ENCODE measurements at places on chromosomes 1 and 21. TPM values are rescaled to one million over a fixed set of nuclear protein-coding genes. Genes with fewer than 3 reads are reported as not detected.

The CD53 gene
- total RNA-seq = 5.7 TPM

The SYCP1 gene
- not detected for total RNA-seq

The ATP1A4 gene
- 2.8 TPM for total RNA-seq

The LPAR3 gene
- total RNA-seq = 131 TPM

The AGO4 gene
- 15.2 TPM for total RNA-seq

The RGSL1 gene
- total RNA-seq = 1.2 TPM

GRCh38 chr21:15051644-15052458 is 12.9 kb downstream of the NRIP1 start:
- no peaks in the 10 kb centered on the region for H3K27me3 ChIP-seq
- peak overlapping the region; percentile 37 for H3K27ac ChIP-seq
- H3K36me3 ChIP-seq = no peaks in the 10 kb centered on the region
- DNase-seq = no peak
- peaks cover 18% of the 10 kb centered on the region for H3K4me1 ChIP-seq

DNA sequence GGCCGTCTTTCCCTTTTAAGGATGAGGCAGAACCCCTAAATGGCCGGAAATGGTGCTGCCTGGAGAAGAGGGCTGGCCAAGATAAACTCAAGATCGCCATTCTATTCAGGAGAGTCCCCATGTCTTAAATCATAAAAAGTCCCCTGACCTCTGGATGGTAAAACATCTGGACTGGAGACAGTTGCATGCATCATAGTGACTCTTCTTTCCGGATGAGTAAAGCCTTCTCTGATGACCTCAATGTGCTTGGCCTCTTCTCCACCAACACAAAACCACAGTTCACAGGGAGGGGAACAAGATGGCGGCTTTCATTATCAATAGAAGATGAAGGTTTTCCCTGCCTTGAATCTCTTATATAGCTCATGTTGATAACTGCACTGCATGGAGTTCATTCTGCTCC is 27.5 kb upstream of the H6PD start:
- H3K4me3 ChIP-seq = no peak overlapping the region
- no peaks in the 10 kb centered on the region for H3K36me3 ChIP-seq
- H3K27me3 ChIP-seq = no peaks in the 10 kb centered on the region
- no peaks in the 10 kb centered on the region for H3K4me1 ChIP-seq
- H3K27ac ChIP-seq = no peak overlapping the region

DNA sequence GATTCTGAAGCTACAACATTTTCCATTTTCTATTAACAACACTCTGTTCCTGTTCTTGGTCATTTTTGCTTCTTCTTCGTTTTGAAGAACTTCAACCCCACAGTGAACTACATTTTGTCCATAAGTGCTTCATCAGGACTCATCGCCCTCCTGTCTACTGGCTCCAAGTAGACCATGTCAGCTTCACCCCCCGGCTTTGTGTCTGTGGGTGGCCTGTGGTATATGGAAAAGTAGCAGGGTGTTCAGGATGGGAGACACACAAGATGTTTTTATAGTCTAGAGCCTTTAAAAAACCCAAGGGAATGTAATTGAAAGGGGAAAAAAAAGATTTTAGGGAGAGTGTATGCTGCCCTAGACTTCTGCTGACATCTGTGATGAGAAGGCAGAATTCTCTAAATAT is 46.1 kb downstream of the GIPC2 start:
- H3K27ac ChIP-seq = no peak overlapping the region
- no peaks in the 10 kb centered on the region for H3K4me1 ChIP-seq
- no peak overlapping the region for H3K4me3 ChIP-seq

- H3K36me3 ChIP-seq = no peaks in the 10 kb centered on the region
- no peak overlapping the region for H3K27ac ChIP-seq
- no peaks in the 10 kb centered on the region for H3K4me1 ChIP-seq
- no peaks in the 10 kb centered on the region for H3K27me3 ChIP-seq
- no peak for DNase-seq
These were observed 179.4 kb downstream of the SLC45A1 start for GRCh38 chr1:8497210-8497819.

DNA sequence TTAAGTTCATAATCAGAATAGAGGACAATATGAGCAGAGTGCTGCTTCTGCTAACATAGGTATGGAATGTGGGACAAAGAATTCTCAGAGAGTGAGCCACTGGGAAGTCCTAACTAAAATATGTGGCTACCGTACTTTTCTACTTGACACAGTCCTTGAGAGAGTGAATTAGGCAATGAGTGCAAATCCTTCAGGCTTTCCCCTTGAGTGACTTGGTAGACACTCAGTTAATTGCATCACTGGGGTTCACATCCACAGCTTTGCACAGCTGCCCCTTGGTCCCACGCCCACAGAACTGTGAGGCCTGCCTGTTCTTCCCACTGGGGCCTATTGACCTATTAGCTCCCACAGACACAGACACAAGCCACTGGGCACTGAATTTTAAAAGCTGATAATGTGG is 40.5 kb upstream of the PAXBP1 start:
- H3K4me3 ChIP-seq = no peak overlapping the region
- no peak overlapping the region for H3K27ac ChIP-seq
- DNase-seq = no peak
- H3K4me1 ChIP-seq = no peaks in the 10 kb centered on the region
- H3K27me3 ChIP-seq = no peaks in the 10 kb centered on the region

DNA sequence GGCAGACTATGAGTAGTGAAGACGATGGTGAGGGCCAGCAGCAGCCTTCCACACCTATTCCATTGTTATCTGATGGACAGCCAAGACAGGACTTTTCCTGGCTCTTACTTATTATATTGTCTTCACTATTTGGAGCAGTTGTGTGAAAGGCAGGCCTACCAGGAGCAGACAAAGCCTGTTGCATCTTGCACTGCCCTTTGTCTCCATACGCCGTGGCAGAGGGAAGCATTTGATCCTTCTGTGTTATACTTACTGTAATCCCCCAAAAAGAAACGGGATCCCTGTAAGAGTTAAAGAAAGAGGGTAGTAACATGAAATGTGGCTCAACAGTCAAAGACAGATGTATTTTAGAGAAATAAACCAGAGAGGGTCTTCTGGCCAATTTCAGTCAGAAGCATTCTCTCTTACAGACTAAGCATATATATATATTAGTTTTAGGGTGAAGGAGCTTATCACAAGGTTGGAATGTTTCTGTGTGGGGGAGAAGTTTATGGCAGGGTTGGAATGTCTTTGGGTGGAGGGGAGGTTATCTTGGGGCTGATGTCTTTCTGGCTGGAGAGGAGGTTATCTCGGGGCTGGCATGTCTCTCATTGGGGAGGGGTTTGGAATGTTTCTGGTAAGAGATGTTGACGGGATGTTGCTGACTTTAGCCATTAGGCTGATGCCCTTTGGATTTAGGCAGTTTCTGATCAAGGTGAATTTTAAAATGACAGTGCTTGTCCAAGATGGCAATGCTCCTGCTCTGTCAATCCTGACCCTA is 23.4 kb upstream of the HSD3B1 start:
- no peaks in the 10 kb centered on the region for H3K4me1 ChIP-seq
- no peak overlapping the region for H3K27ac ChIP-seq
- H3K27me3 ChIP-seq = no peaks in the 10 kb centered on the region
- no peak for DNase-seq
- no peaks in the 10 kb centered on the region for H3K36me3 ChIP-seq

DNA sequence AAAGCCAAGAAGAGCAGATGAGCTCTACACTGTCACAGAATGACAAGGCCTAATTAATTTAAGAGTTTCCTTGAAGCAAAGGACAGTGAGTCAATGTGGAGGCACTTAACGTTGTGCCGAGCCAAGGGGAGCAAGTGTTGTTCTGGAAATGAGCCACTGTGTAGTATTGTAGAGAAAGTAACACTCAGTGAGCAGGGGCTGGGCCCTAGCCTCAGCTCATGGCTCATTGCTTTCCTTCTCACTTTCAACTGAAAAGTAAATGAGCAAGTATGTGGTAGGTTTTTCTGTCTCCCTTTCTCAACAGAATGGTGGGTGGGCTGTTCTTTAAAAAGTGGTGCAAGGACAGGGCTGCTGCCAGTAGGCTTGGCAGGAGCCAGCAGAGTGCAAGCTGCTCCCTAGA is 11.8 kb upstream of the KIAA0040 start:
- H3K4me1 ChIP-seq = no peaks in the 10 kb centered on the region
- no peaks in the 10 kb centered on the region for H3K27me3 ChIP-seq
- no peak overlapping the region for H3K4me3 ChIP-seq
- H3K36me3 ChIP-seq = no peaks in the 10 kb centered on the region
- no peak overlapping the region for H3K27ac ChIP-seq

- no peak for DNase-seq
- no peaks in the 10 kb centered on the region for H3K4me1 ChIP-seq
- H3K27me3 ChIP-seq = no peaks in the 10 kb centered on the region
- no peak overlapping the region for H3K4me3 ChIP-seq
These were observed 355.6 kb downstream of the SIPA1L2 start for GRCh38 chr1:232274236-232274855.

- no peaks in the 10 kb centered on the region for H3K4me1 ChIP-seq
- no peaks in the 10 kb centered on the region for H3K27me3 ChIP-seq
- H3K36me3 ChIP-seq = no peaks in the 10 kb centered on the region
These were observed 17.5 kb upstream of the RAB4A start for GRCh38 chr1:229253151-229253974.
